Left forelimb (tissue), 1 donor: ENCODE measurements at places on chromosomes 1 and 21.

DNA sequence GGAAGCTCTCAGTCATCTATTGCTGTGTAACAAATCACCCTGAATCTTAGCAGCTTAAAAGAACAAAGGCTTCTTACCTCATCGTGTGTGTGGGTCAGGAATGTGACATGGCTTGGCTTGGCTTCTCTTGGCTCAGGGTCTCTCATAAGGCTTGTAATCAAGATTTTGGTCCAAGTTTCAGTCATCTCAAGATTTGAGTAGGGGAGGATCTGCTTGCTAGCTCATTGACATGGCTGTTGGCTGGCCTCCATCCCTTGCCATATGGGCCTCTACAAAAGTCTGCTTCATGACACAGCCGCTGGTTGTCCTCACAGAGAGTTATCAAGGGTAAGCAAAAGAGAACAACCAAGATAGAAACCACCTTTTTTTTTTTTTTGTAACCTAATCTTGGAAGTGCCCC lies 207.7 kb downstream of the PTPRC start:
- no peak for DNase-seq

GRCh38 chr1:152112101-152112884 lies 3.0 kb downstream of the TCHH start:
- no peak for DNase-seq

- DNase-seq = no peak
Observed at GRCh38 chr21:38567335-38567969, 69.2 kb upstream of the ERG start.

GRCh38 chr1:15835205-15835740 lies 12.2 kb upstream of the SPEN start:
- no peak for DNase-seq

GRCh38 chr1:190633488-190633887 lies 155.8 kb upstream of the BRINP3 start:
- no peak for DNase-seq

DNA sequence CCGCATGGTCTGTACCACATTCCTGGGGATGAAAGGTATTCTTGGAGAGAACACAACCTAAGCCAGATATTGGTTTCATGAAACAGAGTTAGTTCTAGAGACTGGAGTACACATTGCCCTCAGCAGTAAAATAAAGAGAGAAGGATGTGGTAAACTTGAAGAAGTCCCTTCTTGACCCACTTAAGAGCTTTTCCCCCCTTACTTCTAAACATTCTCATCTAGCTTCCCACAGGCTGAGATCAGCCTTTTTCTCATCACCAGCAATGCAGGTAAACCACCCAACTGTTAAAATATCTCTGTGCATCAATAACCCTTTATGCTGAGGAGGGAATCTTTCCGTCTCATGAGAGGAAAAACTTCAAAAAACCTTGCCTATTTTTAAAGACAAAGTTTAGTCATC lies 62.6 kb downstream of the SUSD4 start:
- DNase-seq = no peak

DNA sequence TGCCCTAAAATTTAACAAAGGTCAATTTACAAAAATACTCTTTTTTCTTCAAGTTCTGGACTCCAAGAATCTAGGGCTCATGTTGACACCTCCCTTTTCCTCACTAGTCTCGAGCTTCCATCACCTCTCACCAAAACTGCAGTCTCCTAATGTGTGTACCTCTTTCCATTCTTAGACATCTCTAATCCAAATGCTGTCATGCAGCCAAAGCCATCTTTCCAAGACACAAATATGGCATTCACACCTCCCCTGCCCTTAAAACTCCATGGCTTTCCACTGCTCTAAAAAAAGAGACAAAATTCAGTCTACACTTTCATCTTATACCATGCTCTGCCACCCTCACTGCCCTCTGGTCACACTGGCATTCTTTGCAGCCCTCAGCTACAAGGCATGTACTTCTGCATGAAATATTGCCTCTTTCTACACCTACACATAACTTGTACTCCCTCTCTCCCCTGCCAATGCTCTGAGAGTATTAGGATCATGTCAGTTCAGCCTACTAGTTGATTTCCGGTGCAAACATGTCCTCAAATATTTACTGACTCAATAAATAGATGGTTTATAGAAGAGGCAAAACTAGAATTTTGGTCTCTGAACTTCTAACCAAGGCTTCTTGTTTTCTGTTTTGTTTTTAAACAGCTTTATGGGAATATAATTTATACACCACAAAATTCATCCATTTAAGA lies 26.9 kb downstream of the ADSS2 start:
- no peak for DNase-seq

DNA sequence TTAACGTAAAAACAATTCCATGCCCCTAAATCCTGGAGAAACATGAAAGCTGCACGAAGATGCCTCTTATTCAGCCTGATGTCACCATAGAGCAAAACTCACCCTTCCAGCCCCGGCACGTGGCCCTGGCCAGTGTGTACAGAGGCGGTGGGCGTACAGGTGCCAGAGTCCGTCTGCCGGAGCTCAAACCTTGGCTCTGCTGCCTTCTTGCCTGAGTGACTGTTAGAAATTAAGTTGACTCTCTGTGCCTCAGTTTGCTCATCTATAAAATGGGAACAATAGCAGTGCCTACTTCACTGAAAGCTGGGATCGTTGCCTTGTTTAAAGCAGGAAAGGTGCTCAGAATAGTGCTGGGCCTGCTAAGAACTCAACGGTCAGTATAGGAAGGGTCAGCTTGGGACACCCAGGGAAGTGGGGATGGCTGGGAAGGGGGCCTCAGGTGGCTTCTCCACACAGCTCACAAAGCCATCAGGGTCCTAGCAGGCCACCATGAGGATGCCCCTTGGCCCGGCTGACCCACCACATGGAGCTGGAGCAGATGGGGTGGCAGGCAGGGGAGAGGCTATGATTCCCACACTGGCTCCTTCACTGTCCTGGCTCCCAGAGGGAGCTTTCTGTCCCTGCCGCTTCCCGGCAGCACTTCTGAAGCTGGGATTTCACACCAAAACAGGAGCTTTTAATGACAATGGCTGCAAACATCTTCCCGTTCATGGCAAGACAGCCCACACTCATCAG lies 237.2 kb downstream of the NPHP4 start:
- DNase-seq = no peak

GRCh38 chr1:145837656-145838055 lies 7.8 kb upstream of the NUDT17 start:
- no peak for DNase-seq

- DNase-seq = no peak
Observed at GRCh38 chr1:89363196-89363595, 663 bp upstream of the GBP6 start.

DNA sequence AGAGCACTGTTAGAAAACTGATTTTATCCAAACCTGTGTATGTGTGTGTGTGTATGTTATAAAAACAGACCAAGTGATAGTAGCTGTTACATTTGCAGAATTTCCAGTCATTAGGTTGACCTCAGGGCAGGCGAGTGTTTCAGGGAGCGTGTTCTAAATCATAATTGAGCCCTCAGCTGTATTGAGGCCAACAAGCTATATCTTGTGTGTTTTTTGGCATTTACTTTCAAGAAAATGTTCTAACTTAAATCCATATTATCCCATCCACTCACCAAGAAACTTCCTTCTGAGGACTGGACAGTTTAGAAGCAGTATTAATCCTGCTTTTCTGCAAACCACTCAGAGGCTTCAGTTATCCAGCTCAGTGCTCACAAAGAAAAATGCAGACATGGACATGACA lies 12.0 kb downstream of the DDAH1 start:
- no peak for DNase-seq

- DNase-seq = no peak
Observed at GRCh38 chr21:34201481-34201858, 128.1 kb downstream of the MRPS6 start.

- no peak for DNase-seq
Observed at GRCh38 chr1:90000934-90001676, 6.2 kb downstream of the ZNF326 start.

- no peak for DNase-seq
Observed at GRCh38 chr1:119492763-119493162, 14.2 kb upstream of the HSD3B1 start.

DNA sequence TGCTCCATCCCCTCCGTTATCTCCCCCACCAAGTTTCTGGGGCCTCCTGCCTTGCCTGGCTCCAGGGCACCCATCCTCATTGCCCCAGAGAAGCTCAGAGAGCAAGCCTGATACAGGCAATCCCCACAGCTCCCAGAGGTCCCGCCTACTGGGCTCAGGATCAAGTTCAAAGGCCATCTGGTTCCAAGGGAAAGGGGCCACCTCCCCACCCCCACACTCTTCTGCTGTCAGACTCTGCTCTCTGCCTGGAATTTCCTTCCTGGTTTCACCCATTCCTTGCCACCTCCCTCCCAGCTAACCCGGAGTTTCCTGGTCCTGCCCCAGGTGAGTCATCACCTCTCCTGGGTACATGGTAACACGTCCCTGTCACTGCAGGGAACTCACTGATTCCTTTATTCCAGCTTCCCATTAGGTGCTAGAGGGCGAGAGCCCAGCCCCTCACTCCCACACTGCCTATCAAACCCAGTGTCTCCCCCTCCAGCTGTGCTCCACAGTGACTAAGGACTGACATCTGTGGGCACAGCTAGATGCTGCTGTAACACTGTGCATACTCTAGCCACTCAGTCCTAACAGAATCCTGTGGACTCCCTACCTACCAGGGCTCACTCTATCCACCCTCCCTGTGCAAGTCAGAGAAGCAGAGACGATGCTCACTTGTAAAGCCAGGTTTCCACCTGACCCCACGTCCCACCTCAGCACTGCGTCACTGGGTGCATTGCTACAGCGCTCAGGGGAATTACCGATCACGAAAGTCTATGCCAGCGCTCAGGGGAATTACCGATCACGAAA lies 21.8 kb downstream of the RSPH1 start:
- DNase-seq = no peak

- no peak for DNase-seq
Observed at GRCh38 chr1:92211166-92211565, 6.5 kb upstream of the C1orf146 start.

DNA sequence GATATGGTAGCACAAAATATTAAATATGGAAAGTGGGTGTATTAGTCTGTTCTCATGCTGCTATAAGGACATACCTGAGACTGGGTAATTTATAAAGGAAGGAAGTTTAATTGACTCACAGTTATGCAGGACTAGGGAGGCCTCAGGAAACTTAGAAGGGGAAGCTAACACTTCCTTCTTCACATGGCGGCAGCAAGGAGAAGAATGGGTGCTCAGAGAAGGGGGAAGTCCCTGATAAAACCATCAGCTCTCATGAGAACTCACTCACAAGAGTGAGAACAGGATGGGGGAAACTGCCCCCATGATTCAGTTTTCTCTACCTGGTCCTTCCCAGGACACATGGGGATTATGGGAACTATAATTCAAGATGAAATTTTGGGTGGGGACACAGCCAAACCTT lies 15.8 kb upstream of the BACE2 start:
- DNase-seq = peak; percentile 14

DNA sequence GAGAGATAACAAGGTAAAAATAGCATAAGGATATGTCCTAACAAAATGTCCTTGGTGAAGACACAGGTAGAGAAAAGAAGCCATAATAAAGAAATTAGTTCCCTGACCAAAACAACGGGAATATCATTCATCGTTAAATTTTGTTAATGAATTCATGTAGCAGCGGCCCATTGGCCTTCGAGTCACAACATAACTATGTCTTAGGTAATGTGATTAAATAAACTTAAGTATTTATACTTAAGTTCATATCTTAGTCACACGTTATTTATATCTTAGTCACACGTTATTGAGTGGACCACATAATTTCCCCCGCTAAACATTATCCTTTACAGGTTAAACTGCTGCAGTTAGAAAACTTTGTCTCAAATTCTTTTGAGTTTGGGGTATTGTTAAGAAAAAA lies 1.2 kb downstream of the NEXN start:
- no peak for DNase-seq
